ENCODE measurements at places on chromosomes 12 and 14.

DNA sequence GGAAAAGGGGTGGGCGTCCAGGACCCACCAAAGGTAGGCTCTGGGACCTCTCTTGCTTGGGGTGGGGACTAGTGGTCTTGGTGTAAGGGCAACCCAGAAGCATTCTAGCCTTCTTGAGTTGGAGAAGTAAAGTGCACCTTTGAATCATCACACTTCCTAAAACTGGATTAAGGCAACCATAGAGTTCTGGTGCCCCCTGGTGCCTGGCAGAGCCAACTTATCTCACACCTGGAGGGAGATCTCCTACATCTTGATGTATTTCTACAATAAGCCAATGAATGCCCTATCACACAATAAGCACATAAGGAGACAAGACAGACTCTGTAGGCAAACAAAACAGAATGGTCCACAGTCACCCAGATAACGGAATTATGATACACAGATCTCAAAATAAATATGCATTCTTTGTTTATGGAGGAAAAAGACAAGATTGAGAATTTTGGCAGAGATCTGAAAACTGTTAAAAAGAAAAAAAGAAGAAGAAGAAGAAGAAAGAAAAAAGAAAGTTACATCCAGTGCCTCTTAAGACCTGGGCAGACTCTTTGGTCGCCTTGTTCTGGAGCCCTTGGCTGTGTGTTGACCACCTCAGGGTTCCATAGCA lies 95.9 kb upstream of the PPP2R5C start:
- peak; percentile 48 for DNase-seq

- DNase-seq = no peak
Measured at GRCh38 chr12:127606476-127607015, 660.4 kb upstream of the TMEM132C start.

GRCh38 chr12:25725470-25725869 lies 172.4 kb upstream of the LMNTD1 start:
- DNase-seq = no peak

- DNase-seq = no peak
Measured at GRCh38 chr14:85912141-85912540, 382.2 kb downstream of the FLRT2 start.

GRCh38 chr12:43008953-43009845 lies 419.7 kb upstream of the PRICKLE1 start:
- DNase-seq = no peak

- DNase-seq = no peak
Measured at GRCh38 chr14:99430491-99430890, 50.2 kb downstream of the SETD3 start.

DNA sequence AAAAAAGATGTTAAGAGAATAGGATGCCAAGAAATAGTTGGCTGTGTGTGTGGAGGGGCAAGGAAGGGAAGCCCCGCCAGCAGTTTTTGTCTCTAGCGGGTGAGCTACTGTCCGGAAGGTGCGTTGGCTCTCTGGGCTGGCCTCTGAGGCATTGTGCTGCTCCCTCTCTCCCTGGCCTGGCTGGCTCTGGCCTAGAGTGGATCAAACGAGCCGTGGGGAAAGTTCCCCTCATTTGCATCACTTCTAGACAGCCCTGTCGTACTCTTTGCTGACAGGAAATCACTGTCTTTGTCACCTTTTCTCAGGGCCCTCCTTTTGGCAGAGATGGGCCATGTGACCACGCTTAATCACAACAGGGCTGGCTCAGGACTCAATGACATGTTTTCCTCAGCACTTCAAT lies 236.1 kb upstream of the NPAS3 start:
- DNase-seq = peak; percentile 11

GRCh38 chr14:89386212-89386886 lies 30.7 kb downstream of the FOXN3 start:
- no peak for DNase-seq

GRCh38 chr14:93212432-93212831 lies 5.4 kb downstream of the UBR7 start:
- DNase-seq = no peak

DNA sequence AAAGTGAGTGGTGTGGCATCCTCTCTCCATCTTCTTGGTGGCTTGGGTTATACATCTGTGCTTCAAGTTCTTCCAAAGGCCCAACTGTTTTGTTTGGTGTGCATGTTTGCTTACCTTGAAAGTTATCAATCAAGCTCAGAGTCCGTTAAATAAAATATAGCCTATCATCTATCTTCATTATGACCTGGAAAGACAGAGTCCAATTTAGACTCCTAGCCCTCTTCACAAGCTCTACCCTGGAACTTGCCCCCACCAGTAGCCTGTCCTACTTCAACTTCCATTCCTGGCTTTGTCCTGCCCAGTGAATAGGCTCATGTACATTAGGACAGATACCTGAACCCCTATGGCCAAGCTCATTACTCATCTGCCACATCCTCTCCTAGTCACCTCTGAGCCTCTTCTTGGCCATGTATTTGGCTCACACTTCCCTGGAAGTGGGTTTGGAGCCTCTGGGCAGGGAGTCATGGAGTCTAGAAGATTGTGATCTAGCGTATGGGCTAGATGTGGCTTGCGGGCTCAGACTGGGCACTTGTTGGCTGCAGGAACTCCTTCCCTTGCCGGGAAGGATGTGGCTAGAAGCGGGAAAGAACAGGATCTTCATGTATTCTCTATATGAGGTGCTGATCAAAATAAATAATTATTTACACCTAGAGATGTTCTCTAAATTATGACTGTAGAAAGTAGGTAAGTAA lies 6.4 kb upstream of the SSTR1 start:
- no peak for DNase-seq

DNA sequence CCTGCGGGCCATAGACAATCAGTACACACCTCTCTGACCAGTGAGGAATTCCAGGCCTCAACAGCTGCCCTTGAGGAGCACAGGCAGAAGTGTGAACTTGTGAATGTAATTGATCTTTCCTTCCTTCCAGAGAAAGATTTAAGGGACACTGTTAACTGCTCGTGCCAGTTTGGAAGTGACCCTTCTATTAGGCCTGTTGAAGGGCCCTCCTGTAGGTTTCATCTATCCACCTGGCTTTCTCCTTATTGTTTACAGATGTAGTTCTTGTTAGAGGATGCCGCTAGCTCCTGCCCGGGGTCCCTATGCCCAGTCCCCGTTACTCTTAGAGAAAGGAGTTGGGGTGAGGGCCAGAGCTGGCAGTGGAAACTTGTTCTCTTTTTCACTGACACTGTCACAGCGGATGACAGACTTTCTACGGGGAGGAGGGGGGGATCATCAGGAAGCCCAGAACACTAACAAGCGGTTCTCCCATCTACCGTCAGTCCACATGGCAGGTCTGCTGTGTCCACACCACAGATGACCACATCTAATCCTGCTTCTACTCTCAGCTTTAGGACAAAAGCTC lies 42.6 kb downstream of the SH2B3 start:
- no peak for DNase-seq

- DNase-seq = no peak
Measured at GRCh38 chr12:130253866-130254265, 83.8 kb upstream of the PIWIL1 start.

DNA sequence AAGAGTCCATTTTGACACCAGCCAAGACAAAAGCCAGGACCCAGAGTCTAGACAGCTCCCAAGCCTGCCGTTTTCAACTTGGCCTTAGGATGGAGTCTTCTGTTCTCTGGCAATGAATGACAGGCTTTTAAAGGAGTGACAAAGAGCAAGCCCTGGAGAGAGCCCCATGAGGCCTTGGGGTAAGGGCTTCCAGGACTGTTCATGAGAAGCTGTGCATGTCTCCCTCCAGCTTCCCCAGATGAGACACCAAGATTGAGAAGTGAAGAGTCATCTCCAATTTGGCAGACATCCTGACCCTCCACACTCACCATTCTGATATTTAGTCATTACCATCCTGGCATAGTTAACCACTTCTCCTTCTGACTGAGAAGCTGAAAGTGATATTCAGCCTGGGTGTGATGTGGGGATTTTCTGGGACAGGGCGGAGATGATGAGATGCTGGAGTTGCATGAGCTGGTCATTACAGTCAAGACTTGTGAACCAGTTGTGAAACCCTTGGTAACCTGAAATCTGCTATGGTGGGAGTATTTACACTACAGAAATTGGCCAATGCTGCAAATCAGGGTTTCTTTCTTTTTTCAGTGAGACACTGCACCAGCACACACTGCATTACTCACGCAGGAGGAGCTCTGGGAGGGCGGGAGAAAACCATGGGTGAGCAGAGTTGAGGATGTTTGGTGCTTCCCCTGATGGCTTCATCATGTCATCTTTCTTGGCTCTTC lies 77.8 kb downstream of the VCPKMT start:
- peak; percentile 67 for DNase-seq

- DNase-seq = no peak
Measured at GRCh38 chr12:43309959-43310358, 242.0 kb downstream of the ADAMTS20 start.

GRCh38 chr12:54611715-54612149 lies 23.0 kb downstream of the LACRT start:
- DNase-seq = no peak

DNA sequence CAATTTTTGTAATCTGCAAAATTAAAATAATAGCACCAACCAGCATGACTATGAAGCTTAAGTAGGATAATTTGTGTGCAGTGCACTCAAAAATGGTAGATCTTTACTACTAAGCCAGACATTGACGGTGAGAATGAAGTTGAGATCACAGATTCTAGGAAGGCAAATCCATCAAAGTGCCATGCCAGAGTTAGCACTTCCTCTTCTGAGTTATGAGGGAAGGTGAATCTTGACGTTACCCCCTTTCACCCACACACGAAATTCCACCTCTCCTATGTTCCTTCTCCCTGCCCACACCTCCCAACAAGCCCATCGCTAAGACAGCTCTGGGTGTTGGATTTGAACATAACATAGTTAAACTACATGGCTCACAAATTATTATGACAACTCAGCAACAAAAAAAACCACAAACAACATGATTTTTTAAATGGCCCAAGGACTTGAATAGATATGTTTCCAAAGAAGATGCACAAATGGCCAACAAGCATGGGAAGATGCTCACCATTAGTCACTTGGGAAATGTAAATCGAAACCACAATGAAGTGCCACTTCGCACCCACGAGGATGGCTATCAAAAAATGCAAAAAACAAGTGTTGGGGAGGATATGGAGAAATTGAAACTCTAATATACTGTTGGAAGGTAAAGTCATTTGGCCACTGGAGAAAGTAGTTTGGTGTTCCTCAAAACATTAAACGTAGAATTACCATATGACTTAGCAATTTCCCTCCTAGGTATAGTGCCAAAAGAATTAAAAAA lies 119.3 kb upstream of the RAP1B start:
- DNase-seq = no peak

DNA sequence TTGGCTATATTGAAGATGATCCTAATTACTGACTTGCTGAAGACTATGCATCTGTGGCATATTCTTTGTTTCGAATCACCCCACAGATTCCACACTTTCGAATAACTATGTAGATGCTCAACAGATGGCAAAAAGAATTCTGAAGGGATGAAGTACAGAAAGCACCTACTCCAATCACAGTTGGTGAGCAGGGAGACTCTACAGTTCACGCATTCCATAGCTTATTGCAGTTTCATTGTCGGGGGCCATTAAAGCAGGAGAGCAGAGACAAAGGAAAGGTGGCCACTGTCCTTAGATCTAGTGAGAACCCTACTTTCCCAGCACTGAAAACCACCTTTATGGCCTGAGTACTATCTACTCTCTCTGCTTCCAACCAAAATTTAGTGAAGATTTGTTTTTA lies 191.9 kb downstream of the STXBP6 start:
- no peak for DNase-seq

GRCh38 chr14:72254202-72254936 lies 322.1 kb downstream of the RGS6 start:
- DNase-seq = no peak

DNA sequence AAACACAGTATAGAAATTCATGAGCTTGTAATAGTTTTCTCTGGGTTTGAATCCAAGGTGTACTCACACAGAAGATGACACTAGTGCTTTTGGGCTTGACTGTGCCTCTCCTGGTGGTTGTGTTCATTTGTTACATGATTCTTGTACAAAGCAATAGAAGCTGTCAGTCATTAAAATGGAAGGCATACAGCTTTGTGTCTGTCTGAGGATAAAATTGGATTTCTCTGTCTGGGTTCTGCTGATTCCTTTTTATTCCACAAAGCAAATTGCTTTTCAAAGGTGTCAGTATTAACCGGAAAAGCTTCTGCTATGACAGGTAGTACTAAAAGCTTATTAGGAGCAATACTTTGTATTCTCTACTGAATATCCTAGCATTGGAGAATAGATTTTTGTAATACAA lies 361.2 kb downstream of the SLC6A15 start:
- no peak for DNase-seq

- no peak for DNase-seq
Measured at GRCh38 chr14:87175175-87175574, 817.8 kb downstream of the GALC start.

GRCh38 chr12:121579981-121580868 lies 598 bp downstream of the KDM2B start:
- DNase-seq = peak; percentile 68

Data from stimulated activated CD4-positive, alpha-beta T cell treated with anti-CD3 and anti-CD28 coated beads, TNF-alpha, amount 100 ng/mL, for 24 hours (primary cell).